ENCODE measurements at places on chromosomes 6 and 20. TPM values are rescaled to one million over a fixed set of nuclear protein-coding genes. Genes with fewer than 3 reads are reported as not detected.

MGME1 gene
- 7.8 TPM for total RNA-seq

THBD gene
- total RNA-seq: 0.99 TPM

EDN1 gene
- 77.8 TPM for total RNA-seq

CAGE1 gene
- not detected for total RNA-seq

SENP6 gene
- 104 TPM for total RNA-seq

DNA sequence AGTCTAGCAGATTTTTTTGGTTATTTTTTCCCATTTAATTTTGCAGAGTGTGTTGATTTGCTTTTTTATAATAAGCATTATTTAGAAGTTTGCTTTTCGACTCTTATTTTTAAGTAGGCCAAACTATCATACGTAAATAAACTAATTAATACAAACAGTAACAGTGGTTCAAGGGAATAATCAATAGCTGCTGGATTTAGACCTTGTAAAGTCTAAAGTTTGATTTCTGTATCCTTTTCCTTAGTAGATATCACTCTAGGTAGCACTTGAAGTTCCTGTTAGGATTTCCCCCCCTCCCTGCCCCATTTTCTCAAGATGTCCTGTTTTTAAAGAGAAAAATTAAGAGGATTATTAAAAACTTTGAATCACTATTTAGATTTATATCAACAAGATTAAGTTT, 136.1 kb downstream of the B3GAT2 start:
- DNase-seq: no peak

GRCh38 chr6:119196715-119197114, 118.3 kb upstream of the FAM184A start:
- DNase-seq: no peak

DNA sequence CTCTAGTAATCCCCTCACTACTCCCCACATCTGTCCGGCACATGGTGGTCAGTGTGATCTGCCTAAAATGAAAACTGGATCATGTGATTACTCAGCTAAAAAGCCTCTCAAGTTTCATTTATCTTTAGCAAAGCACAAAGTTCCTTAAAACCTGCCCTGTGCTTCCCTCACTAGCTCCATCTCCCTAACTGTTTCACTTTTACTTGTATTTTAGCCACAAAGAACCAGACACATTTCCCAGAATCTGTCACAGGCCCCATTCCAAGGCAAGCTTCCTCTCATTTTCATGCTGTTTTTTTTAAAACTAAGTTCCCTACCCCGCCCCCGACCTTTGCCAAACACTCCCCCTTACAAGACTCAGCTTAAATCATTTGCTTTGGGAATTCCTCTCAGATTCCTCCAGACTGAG, 8.9 kb upstream of the IGF2R start:
- no peak for DNase-seq

DNA sequence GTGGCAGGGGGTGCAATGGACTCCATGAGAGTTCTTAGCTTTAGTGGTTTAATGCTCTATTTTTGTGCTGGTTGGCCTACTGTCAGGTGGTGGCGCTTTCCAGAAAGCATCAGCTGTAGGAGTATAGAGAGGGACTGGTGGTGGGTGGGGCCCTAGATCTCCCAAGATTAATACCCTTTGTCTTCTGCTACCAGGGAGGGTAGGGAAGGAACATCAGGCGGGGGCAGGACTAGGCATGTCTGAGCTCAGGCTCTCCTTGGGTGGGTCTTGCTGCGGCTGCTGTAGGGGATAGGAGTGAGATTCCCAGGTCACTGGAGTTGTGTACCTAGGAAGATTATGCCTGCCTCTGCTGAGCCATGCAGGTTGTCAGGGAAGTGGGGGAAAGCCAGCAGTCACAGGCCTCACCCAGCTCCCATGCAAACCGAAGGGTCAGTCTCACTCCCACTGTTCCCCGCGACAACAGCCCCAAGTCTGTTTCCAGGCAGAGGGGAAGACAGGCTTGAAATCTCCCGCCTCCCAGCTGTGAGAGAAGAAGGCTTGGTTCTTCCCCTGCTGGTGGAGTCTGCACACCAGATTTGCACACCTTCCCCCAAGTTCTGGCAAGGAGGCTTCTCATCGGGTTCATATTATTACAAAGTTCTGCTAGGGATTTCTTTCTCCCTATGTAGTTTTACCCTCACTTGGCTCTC, 46.7 kb upstream of the PKIB start:
- no peak for DNase-seq

DNA sequence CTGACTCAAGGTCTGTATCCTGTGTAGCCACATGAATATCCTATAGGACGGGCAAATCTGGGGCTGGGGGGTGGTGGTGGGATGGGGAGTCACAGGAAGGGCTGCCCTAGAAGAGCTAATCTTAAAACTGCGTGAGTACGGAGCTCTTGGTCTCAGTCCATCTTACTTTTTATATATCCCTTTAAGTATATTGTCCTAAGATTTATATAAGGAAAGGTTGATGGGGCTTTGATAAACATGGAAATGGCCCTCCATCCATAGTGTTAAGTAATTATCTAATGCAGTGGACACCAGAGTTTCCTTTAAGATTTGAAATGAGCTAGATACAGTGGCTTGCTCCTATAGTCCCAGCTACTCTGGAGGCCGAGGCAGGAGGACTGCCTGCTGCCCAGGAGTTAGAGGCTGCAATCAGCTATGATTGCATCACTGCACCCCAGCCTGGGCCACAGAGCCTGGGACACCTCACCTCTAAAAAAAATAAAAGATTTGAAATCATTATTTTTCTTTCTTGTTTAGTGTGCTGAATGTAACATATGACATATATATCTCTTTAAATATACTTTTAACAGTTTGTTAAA, 24.2 kb upstream of the DYNLRB1 start:
- DNase-seq: no peak

DNA sequence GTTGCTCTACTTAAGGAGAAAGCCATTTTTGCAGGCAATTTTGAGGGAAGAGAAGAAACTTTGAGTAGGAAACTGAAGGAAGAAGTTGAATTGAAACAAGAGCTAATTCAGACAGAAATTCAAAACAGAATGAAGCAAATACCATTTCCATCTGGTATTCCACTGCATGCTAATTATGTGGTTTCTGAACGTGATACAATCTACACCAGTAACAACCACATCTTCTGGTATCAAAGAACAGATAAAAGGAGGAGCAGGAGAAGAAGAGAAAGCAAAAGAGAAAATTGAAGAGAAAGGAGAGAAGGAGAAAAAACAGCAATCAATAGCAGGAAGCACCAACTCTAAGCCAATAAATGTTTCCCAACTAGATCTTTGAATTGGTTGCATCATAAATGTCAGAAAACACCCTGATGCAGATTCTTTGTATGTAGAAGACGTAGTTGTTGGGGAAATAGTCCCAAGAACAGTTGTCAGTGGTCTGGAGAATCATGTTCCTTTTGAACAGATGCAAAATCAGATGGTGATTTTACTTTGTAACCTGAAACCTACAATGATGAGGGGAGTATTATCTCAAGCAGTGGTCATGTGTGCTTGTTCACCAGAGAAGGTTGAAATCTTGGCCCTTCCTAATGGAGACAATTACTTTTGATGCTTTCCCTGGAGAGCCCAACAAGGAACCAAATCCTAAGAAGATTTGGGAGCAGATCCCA, 132.4 kb downstream of the MACROD2 start:
- DNase-seq: no peak

DNA sequence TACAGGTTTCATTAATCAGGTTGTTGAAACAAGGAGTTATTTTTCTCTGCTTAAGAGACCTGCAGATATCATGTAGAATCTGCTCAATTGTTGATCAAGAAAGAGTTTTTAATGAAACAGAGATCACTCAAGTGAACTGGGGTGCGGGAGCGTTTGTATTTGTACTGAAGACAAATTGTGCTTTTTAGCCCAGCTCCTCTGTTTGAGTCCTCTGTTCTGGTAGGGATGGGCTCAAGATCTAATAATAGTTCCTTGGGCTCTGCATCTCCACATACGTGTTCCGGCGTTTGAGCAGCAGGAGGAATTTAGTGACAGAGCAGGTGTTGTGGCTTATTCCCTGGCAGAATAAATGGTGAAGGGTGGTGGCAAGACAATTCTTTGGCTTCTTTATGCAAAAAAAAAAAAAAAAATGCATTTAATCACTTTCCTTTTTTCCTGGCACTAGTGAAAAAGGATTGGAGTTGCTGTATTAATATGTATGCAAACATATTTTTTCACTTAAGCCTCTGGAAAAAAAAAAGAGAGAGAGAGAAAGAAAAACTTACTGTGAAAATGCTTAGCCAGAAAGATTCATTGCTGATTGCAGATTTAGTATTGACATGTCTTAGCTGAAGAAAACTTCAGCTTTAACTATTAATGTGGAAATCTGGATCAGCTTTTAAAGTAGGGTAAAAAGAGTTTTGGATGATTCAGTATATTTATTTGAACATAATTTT, 4.0 kb downstream of the CITED2 start:
- peak; percentile 77 for DNase-seq

- DNase-seq: no peak
Observed at GRCh38 chr6:170116636-170117035, 174.2 kb downstream of the DLL1 start.

DNA sequence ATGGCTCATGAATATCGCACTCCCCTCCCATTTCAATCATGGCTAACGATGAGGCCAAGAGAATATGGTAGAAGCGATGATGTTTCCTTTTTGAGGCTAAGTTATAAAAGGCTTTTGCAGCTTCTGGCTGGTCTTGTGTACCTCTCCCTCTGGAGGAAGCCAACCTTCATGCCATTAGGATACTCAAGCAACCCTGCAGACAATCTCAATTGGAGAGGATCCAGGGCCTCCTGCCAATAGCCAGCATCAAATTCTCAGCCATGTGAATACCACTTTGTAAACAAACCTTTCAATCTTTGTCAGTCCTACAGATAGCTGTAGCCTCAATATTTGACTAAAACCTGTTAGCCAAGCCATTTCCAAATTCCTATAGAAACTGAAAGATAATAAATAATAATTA, 738.4 kb downstream of the KIF16B start:
- peak; percentile 16 for DNase-seq

DNA sequence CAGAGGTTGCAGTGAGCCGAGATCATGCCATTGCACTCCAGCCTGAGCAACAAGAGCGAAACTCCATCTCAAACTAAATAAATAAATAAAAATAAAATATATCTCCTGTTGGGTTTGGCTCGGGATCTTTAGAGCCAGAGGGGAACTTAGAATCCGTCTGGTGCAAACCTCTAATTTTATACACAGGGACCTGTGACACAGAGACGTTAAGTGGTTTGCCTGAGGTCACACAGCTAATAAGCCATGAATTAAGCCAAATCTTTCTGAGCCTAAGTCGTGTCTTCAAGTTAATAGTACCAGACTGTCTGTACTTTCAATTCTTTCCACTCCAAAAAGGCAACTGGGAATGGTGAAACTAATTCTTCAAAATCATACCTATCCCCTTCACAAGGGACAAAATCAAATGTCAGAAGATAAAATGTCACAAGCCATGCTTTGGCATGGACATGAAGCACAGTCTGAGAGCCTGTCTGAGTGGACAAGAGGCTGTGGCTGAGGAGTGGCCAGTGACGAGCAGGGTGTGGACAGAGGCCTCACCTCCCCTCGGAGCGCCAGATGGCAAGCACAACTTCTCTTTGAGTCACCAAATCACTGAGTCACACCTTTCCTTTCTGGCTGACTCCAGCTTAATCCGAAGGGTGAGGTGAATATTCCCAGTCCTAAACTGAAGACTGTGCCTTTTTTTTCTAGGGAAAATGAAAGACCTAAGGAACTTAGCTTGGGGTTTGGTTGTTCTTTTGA, 177.4 kb downstream of the TFAP2A start:
- peak; percentile 60 for DNase-seq

GRCh38 chr20:51416532-51417249, 125.8 kb downstream of the NFATC2 start:
- DNase-seq: no peak

GRCh38 chr20:8375898-8376297, 243.8 kb downstream of the PLCB1 start:
- DNase-seq: peak; percentile 9

- DNase-seq: peak; percentile 86
Observed at GRCh38 chr6:156028335-156029131, 572.9 kb upstream of the NOX3 start.

DNA sequence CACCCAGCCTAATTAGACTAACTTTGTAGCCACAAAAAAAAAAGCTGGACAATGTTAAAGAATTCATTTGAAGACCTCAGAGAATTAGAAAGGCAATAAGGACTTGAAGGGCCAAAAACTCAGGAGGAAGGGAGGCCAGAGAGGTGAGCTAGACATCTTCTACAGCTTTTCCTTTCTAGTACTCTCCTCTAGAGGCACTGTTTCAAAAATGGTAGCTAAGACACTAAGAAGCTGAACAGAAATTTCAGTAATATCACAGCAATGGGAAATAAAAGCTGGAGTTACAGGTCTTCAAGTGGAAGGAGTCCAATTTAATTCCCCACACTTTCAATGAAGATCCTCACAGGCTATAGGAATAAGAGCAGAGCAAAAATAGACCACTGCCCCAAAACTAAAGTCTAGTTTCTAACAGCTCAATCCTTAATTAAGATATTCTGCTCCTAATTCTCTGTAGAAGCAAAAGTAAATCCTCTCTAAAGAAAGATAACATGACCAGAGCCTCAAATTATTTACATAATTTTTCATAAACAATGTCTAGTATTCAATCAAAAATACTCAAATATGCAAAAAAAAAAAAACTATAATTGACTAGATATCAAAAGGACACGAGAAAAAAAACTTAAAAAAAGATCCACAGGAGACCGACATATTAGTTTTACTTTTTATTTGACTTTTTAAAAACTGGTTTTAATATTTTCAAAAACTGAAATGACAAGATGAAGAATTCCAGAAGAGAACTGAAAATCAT, 63.7 kb downstream of the RNGTT start:
- DNase-seq: no peak

DNA sequence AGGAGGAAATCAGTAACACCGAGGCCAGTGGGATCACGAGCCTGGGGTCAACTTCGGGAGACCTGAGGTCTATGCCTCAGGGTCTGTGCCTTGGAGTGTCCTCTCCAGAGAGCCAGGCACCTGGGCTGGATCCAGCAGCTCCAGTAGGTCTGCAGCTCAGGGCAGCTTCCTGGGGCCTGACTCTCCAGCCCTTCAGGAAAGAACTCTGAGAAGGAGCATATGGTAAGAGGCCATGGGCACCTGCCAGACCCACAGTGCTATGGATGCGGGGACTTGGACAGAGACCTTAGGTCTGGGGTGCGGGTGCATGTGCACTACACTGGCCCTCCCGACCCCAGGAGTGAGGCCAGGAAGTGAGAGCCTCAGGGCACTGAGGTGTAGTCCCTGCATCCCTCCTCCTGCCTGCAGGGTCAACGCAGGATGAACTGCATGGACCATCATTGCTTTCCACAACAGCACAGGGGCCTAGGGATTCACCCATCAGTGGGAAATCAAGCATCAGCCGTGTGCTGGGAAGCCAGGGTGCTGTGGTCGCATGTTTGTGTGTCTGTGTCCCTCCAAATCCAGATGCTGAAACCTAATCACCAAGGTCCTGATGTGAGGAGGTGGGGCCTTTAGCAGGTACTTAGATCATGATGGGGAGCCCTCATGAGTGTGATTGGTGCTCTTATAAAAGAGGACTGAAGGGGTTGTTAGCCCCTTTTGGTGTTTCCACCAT, 210.9 kb upstream of the CST7 start:
- no peak for DNase-seq

GRCh38 chr6:72677740-72678139, 55.9 kb downstream of the KCNQ5 start:
- no peak for DNase-seq

Data from renal cortical epithelial cell (primary cell).